NCI-H1930 (cell line): ENCODE measurements at places on chromosomes 2 and 18.

DNA sequence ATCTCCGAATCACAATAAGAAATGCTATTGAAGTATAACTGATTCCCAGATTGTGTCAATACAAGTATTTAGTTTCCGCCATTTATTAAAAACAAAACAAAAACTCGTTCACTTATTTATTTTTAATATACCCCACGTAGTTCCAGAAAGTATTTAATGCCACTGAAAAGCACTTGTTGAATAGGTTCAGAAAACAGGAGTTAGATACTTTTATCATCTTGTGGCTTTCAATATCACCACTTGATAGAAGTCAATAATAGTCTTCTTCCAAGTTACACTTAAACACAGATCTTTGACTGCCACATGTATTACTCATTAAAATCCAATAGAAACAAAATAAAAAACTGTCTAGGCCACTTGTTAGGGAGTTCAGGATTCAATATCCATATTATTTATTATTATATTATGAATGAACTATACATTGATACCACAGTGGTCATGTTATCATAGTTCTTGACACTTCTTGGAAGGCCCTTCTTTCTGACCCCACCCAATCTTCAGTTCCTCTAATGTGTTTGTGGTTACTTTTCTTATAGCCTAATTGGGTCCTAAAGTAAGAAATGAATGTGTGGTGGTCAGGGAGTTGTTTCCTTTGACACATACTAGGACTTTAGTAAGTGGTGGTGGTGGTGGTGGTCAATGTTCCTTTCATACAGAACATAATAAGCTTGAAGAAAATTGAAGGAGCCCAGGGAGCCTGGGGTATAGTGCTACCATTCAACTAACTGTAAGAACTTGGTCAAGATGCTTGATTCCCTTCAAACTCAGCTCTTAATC is 221.3 kb upstream of the ITGA4 start:
- no peak for DNase-seq

GRCh38 chr2:106970471-106971261 is 84.7 kb upstream of the ST6GAL2 start:
- DNase-seq = no peak

GRCh38 chr2:232816657-232817056 is 40.3 kb upstream of the KCNJ13 start:
- DNase-seq = no peak

DNA sequence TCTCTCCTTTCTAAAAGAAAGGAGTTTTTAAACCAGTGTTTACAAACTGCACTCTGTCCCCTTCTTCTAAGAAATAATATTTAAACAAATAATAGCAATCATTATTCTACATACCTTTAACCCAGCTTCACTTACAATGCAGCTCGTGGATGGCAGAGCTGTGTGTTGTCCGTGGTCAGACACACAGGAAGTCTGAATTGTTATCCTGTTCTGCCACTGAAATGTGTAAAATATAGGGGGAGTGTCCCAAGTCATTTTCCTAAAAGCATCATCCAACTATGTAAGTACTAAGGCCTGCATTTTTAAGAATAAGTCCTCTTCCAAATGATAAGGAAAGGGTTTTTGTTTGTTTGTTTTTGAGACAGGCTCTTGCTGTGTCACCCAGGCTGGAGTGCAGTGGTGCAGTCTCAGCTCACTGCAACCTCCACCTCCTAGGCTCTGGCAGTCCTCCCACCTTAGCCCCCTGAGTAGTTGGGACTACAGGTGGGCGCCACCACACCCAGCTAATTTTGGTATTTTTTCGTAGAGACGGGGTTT is 2.7 kb upstream of the PPP4R1 start:
- DNase-seq = no peak

GRCh38 chr18:47986620-47987387 is 56.3 kb upstream of the SMAD2 start:
- DNase-seq = no peak

- DNase-seq = no peak
These were observed 46.4 kb downstream of the MREG start for GRCh38 chr2:215966951-215967350.

GRCh38 chr18:24130494-24130893 is 8.4 kb upstream of the CABYR start:
- no peak for DNase-seq

DNA sequence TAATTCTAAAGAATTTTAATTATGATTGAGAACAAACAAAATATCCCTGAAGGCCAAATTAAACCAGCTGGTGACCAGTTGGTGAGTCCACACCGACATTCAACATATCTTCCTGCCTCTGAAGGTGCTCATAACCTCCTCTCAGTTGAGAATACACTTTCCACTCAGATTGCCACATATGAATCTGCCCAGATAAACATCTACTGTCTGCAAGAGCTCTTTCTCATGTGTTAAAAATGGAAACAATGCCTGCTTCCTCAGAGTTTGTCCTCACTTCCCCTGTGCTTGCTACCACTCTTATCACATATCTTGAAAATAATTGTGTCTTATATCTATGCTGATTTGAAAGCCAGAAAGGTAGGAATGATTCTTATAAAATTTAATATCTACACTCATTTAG is 177.7 kb upstream of the GULP1 start:
- DNase-seq = no peak

- no peak for DNase-seq
These were observed 66.9 kb upstream of the RBM44 start for GRCh38 chr2:237731663-237732062.

GRCh38 chr18:845152-845819 is 33.2 kb upstream of the YES1 start:
- DNase-seq = no peak

GRCh38 chr18:74682141-74682990 is 84.7 kb downstream of the ZNF407 start:
- no peak for DNase-seq

DNA sequence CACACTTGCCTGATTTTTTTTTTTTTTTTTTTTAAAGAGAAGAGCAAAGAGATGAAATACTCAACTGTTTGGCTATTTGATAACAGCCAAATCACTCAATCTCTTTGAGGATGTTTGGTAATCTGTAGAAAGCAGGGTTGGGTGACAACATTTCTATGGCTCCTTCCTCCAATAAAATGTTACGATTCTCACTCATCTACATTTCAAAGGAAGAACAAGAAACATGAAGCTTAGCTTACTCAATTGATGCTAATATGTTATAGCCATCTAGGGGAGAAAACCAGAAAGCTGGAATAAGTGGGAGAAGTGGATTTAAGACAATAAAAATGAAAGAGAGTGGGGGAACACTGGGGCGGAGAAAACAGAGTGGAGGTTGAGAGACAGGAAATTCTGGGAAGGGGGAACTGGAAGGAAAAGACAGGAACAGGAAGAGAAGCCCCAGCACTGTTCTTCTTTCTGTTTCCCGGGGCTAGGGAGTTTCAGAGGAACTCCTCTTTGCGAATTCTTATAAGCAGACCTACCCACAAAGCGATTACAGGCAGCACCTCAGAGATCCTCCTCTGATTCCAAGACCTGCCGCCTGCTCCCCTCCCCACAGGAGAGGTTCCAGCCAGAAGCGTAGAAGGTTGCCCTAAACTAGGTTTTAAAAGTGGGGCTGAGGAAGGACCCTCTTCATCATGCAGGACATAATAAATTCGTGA is 13.3 kb downstream of the ST3GAL5 start:
- DNase-seq = no peak

GRCh38 chr2:145041706-145042105 is 521.8 kb upstream of the ZEB2 start:
- no peak for DNase-seq

- no peak for DNase-seq
These were observed 8.2 kb upstream of the SMARCAL1 start for GRCh38 chr2:216404010-216404618.

GRCh38 chr2:147273106-147273505 is 571.7 kb upstream of the ACVR2A start:
- no peak for DNase-seq

GRCh38 chr18:24657444-24657842 is 197.0 kb downstream of the HRH4 start:
- DNase-seq = peak; percentile 28

- no peak for DNase-seq
These were observed 162.2 kb downstream of the ALPK2 start for GRCh38 chr18:58466636-58467205.

DNA sequence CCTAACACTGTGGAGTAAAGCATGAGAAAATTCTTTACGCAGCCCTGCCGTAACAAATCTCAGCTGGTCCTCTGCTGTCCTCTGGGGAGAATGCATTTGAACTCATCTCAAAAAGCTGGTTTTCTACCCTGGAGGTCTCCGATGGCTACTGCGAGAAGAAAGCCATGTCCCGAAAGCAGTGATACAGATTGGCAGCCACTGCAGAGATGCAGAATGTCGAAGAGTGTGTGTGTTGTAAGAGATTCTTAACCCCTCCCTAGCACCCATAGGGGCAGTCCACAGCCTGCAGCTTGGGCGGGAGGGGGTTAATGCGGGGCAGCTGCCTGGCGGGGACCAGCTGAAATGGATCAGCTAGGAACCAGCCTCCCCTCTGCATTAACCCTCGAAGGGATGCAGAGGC is 235.9 kb downstream of the ZNF516 start:
- no peak for DNase-seq

DNA sequence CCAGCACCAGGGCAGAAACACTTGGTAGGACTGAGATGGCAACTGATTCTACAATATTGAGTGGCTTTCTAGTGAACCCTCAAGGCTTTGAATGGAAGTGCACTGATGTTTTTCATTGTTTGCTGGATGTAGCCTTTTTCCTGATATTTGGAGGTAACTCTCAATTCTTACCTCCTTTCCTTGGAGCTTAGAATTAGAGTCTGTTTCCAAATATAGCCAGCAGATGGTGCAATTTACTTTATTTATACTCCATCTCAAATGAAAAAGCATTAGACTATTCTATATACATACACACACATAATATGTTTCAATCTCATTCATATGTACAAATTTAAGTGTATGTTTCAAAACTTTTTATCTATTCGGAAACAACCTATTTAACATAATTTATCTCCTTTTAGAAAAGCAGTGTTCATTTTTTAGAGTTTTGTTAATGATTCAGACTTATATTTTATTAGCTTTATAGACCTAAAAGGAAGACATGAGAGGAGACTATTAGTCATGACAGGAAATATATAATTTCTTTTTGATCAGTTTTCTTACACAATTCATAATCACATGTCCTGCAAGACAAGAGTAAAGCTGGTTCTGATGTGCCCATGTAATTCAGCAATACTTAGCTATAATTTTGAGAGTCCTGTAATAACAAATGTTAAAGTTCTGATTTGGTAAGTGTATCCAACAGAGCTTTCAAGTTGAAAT is 124.8 kb downstream of the NUP35 start:
- DNase-seq = no peak

DNA sequence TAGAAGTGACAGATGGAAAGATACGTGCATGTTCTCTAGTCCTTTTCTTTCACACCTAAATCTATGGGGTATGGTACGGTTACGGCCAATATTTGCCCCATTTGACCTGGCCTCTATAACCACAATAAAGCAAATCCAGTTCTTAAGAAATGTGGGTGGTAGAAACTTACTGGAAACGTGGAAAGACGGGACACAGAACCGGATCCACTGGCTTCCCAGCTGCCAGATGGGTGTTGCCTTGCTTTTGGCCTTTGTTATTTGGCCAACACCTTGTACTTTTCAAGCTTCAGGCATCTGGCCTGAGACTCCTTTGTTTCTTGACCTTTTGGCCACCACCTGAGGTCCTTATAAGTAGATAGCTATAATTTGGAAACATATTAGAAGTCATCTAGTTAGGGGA is 635.9 kb downstream of the SLC4A3 start:
- DNase-seq = no peak

- no peak for DNase-seq
These were observed 21.4 kb upstream of the AGAP1 start for GRCh38 chr2:235472443-235472842.

GRCh38 chr2:46383113-46383395 is 85.8 kb downstream of the EPAS1 start:
- no peak for DNase-seq

DNA sequence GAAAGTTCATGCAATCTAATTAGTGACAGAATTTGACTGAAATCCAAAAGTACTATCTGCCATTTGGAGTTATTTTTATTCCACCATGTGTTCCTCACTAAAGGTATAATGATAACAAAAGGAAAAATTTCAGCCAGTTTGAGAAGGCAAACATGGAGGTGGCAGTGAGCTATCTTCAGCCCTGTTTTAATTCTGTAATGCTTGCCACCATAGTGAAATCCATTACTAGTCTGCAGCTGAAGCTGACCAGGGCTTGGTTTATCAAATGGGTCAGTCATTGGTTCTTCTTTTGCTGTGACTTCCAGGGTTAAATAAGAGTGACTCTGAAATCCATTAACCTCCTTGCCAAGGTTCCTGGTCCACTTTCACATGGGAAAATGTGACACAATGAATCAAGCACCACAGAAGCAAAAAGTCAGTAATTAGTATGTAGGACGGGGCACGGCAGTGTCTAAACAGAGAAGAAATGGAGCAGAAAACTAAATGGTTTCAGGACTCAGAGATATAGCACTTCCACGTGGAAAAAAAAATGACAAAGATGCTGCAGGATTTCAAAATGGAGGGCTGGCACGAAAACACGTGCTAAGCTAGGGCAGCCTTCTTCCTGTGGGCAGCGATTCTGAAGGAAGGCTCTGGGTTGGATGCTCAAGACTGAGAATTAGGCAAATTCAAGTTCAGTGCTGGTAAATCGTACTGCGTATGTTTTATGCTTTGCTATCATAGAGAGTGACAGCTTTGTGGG is 87.2 kb downstream of the EPHA4 start:
- DNase-seq = no peak

DNA sequence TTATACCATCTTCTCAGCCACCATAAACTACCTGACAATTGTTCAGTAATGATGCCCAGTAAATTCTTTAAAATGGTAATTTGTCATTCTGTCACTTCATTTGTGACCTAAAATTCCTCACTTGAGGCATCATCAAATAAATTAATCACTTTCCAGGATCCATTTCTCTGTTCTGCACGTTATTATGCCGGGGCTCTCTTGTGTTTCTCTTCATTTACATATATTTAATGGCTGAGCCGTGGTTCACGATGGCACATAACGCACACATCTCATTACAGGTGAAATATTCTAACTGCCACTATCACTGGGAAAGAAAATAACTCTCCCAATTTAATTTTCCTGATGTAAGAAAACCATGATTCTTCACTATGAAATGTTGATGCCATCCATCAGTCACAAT is 529.6 kb downstream of the NR4A2 start:
- DNase-seq = no peak

DNA sequence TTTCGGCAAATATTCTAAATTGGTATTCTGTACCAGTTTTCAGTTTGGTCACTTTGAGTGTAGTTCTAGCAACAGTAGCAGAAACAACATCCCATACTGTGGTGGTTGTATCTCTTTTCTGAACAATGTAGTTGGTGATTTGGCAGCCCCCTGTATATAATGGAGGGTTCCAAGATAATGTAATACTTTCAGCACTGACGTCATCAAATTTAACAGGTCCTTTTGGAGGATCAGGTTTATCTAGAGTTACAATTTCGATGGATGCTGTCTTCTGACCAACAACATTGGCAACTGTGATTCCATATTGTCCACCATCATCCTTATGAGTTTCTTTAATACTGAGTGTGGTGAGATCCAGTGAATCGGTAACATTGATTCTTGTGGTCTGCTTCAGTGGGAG is 88.0 kb downstream of the PLEKHA3 start:
- no peak for DNase-seq
